DMS53 (cell line): ENCODE measurements at places on chromosomes 2 and 18.
A peak's percentile ranks its signal among the peaks of the same experiment; 100 is the strongest.

- DNase-seq = peak; percentile 36
Observed at GRCh38 chr2:58890865-58891525, 649.9 kb upstream of the FANCL start.

DNA sequence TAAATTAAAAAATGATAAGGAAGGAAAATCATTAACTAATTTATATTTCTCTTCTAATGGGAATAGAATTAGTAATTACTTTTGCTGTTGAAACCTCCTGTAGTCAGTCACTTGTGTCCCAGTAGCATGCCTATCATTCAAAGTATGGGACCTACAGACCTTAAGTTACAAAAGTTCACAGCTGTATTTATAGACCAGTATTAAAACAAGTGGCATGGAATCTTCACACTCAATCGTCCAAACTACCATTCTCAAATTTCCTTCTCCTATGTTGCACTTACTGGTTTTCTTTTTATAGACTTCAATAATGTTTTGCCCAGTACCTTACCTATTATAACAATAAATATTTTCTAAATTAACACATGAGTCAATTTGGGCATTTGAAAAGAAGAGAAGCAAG, 639.9 kb downstream of the ERBB4 start:
- DNase-seq = no peak

DNA sequence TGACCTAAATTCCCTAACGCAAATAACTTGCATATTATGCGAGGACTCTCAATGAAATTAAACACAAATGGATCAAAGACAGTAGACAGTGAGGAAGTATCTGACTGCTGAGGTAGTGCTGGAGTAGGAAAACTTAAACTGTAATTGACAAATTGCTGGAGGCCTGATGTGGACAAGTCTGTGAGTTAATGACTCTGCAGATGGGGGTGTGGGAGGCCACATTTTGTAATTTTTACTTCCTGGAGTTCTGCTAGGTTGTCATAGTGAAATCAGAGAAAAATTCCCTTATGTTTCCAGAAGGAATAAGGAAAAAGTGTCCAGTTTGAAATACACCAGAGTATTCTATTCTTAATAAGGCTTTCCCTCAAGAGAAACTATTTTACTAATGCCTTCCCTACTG, 333.0 kb upstream of the CNTNAP5 start:
- DNase-seq = peak; percentile 11

GRCh38 chr2:68428126-68428525, 39.0 kb downstream of the FBXO48 start:
- DNase-seq = no peak

GRCh38 chr2:9205963-9206948, at the start of gene ASAP2:
Gene ASAP2, plus strand, starts transcription at chr2:9206812. Its CDS starts 293 bp downstream, at chr2:9207105.
- peak; percentile 85 for DNase-seq

DNA sequence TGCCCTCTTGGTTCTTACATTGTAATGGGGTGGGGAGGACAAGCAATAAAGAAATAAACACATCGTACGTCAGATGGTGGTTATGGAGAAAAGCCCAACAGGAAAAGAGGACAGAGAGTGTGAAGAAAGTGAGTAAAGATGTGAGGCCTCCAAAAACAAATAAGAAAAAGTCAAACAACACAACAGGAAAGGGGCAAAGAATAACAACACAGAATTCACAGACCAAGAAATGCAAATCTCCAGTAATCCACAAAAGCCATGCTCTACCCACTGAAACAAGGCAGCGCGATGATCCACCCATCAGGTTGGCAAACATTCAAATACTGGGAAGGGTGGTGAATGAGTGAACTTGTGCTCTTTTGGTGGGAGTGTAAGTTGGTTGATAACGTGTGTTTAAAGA, 16.7 kb upstream of the DUSP2 start:
- DNase-seq = no peak

DNA sequence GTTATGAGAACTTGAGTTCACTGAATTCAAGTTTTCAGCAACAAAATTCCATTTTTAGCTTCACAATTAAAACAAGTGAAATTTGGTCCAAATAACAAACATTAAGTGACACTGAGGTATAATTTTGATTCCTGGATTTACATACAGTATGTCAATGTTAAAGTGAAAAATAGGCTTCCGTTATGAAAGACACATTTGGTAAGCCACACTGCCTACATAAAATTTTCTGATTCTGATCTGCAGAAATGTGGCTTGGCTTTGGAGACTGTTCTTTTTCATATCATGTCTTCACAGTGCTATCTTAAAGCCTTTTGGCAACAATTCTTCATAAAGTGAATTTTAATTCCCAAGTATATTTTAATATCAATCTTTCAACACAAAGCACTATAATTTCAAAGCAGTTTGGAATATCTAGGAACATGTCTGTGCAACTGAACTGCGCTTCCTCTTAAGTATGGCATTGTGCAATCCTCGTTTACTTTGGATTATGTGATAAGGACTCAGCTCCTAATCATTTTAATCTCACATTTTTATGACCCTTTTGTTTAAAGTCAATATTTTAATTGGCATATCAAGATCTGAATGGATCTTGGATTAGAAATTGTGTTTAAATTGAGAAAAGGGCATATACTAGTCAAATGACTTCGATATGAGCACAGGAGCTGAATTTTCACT, 60.0 kb downstream of the RBMS1 start:
- peak; percentile 36 for DNase-seq

DNA sequence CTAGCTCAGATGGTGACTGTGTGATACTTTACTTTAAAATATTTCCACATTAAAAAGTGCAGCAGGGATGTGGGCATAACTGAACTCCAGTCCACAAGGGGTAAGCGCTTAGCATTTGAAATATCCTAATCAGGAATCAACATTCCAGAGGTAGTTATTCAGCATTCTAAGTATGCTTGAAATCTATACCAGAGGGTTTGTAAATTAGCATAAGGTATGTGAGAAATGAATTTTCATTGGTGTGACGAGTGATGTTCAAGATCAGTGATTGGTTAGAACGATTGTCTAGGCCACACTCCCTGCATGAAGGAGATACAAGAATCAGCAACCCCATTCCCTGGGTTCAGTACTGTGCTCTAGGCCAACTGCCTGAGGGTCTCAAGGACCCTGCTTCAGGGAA, 42.6 kb downstream of the MAPK4 start:
- no peak for DNase-seq

DNA sequence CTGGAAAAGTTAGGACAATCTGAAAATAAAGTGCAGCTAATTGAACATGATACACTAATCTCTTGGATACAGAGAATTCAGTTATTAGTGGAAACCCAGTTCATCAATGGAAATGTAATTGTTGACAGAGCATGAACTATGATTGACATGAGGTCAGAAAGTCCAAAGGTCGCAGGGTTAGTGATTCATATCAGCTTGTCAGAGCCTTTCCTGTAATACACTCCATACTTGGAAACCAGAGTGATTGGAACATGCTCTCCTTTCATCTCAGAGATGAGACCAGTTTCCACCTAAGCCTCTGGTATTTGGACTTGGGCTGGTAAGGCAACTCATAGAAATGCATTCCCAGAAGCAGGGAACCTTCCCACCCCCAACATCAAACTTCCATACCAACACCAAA, 8.5 kb upstream of the NCKAP5 start:
- peak; percentile 81 for DNase-seq

GRCh38 chr2:229714736-229715541, 584 bp upstream of the DNER start:
- DNase-seq = peak; percentile 78

DNA sequence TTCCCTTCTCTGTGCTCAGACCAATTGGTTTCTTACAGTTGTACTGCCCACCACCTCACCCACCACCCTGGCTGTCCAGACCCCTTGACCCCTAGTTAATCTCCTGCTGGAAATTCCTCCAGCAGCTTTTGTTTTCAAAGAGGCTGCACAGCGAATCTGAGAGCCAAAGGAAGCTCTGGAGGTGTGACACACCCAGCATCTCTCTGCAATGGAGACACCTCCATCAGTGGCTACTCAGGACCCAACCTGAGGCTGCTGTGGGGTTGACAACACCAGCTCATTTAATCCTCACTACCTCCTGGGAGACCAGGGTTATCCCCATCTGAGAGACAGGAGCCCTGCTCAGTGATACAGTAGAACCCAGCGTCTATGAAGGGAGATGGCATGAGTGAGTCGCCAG, 86.4 kb downstream of the BIN1 start:
- DNase-seq = no peak

GRCh38 chr2:150190546-150190945, 296.9 kb downstream of the RND3 start:
- DNase-seq = no peak

DNA sequence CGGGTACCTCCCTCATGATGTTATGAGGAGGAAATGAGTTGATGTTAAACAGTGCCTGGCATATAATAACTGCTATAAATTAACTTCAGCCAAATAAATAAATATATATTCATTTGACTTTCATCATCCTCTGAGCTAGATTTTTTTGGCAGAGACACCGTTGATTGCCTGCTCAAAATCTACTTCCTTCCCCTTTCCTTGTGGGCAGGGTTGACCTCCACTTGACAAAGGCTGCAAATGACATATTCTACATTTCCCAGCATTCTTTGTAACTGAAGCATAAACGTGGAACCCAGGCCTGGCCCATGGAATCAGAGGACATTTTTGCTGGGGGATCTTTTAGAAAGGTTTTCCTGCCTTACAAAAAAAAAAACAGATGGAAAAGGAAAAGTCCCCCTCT, 177.8 kb downstream of the TXNL1 start:
- no peak for DNase-seq

- no peak for DNase-seq
Observed at GRCh38 chr2:199409759-199410529, 47.8 kb downstream of the SATB2 start.

GRCh38 chr2:183371545-183371944, 247.3 kb downstream of the NUP35 start:
- DNase-seq = no peak

DNA sequence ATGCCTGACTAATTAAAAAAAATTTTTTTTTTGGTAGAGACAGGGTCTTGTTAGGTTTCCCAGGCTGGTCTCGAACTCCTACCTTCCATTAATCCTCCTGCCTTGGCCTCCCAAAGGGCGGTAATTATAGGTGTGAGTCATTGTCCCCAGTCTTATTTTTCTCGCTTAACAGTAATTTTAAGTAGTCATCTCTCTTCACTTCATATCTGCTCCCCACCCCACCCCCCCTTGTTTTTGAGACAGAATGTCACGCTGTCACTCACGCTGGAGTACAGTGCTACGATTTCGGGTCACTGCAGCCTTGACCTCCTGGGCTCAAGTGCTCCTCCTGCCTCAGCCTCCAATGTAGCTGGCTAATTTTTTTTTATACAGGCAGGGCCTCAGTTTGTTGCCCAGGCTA, 27.7 kb downstream of the RAB10 start:
- no peak for DNase-seq

GRCh38 chr2:107740300-107740699, 86.4 kb upstream of the RGPD4 start:
- no peak for DNase-seq

GRCh38 chr18:24274837-24275236, 122.8 kb downstream of the OSBPL1A start:
- DNase-seq = no peak

DNA sequence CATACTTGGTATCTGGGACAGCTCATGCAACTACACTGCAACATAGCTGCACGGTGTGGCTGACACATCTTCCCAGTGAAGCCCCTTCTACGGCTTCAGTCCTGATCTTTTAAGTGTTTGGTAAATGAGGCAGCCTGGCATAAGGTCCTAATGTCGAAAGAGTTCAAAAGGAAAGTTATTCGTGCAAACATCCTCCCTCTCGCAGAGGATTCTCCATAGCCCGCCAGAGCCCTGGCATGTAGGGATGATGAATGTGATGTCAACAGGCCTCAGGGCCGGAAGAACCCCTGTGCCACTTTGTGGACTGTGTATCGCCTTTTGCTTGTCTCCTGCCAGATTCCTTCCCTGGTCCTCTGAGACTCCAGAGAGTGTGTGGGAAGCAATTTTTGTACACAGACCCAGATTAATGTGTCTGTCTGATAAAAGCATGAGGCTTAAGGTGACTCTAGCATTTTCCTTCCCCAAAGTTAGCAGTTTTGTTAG, 88.5 kb downstream of the SOCS6 start:
- peak; percentile 89 for DNase-seq

DNA sequence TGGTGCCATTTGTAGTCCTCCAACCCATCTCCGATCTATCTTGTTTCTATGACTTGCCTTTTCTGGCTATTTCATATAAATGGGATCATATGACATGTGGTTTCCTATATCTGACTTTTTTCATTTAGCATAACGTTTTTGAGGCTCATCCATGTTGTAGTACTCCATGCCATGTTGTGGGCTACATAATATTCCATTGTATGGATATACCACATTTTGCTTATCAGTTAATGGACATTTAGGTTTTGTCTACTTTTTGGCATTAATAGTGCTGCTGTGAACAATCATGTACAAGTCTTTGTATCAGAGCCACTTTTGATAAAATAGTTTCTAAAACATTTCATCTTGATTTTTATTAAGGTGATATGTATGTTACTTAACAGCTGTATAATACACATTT, 7.4 kb downstream of the CEBPZOS start:
- DNase-seq = no peak

DNA sequence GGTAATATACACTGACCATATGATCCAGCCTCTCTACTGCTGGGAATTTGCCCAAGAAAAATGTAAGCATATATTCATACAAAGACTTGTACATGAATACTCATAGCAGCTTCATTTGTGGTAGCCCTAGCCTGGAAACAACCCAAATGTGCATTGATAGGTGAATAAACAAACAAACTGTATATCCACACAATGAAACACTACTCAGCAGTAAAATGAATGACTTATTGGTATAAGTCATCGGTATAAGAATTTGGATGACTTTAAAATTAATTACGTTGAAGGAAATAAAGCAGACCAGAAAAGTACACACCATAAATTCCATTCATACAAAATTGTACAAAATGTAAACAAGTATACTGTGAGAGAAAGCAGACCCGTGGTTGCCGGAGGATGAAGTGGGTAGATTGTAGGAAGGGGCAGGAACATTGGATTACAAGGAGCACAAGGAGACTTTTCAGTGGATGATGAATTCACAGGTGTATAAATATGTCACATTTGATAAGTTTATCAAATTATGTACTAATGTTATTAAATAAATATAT, 376.7 kb downstream of the TDRD15 start:
- DNase-seq = no peak

DNA sequence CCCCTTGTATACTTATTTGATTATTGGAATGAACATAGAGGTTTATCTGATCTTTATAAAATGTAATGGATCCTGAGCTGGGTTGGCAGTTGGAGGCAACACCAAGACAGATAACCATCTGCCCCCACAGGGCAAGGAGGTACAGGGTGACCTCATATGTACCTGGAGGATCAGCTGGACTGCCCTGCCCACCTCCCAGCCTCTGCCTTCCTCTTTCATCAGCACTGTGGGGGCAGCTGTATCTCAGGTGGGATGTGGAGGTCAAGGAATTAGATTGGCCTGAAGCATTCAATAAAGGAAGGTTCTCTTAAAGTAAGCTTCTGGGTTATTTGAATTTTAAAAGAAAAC, 92.6 kb downstream of the LYPD6 start:
- no peak for DNase-seq

GRCh38 chr2:42214669-42215068, 45.5 kb downstream of the EML4 start:
- no peak for DNase-seq

GRCh38 chr2:178119179-178119922, 7.1 kb downstream of the RBM45 start:
- DNase-seq = no peak
